AG04450 (cell line): ENCODE measurements at places on chromosomes 16 and 17.
A peak's percentile ranks its signal among the peaks of the same experiment; 100 is the strongest.

GRCh38 chr16:79672524-79672923 is 72.0 kb upstream of the MAF start:
- DNase-seq: no peak

GRCh38 chr17:42522798-42523278 is 13.2 kb upstream of the NAGLU start:
- DNase-seq: no peak

- no peak for DNase-seq
These were observed 38.1 kb downstream of the ZDHHC7 start for GRCh38 chr16:84973236-84973635.

- no peak for DNase-seq
These were observed 2.5 kb downstream of the ITGAD start for GRCh38 chr16:31395647-31396046.

DNA sequence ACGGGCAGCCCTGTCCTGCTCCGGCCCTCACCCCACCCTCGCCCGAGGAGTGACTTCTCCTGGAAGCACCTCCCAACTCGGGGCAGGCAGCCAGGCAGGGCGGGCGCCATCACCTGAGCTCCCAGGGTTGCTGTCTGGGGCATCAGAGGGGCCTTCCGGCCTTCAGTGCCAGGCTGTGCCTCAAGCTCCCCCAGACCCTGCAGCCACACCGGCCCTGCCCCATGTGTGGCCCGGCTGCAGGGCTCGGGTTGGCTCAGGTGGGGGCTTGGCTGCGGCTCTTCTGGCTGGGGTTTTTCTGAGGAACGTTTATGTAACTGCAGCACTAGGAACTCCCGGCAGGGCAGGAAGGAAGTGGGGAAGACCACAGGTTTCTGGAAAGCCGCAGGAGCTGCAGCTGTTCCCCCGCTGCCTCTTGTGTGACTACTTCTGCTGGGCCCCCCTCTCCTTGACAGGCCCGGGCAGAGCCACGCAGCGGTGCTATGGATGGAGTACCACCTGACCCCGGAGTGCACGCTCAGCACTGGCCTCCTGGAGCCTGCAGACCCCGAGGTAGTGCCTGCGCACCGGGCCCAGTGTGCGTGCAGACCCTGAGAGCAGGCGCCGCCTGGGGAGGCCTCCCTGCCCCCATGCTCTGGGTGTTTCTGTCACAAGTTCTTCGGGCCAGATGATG is 45.6 kb downstream of the PRMT7 start:
- DNase-seq: no peak

GRCh38 chr17:48187872-48188608 is 80.5 kb downstream of the SNX11 start:
- DNase-seq: no peak

DNA sequence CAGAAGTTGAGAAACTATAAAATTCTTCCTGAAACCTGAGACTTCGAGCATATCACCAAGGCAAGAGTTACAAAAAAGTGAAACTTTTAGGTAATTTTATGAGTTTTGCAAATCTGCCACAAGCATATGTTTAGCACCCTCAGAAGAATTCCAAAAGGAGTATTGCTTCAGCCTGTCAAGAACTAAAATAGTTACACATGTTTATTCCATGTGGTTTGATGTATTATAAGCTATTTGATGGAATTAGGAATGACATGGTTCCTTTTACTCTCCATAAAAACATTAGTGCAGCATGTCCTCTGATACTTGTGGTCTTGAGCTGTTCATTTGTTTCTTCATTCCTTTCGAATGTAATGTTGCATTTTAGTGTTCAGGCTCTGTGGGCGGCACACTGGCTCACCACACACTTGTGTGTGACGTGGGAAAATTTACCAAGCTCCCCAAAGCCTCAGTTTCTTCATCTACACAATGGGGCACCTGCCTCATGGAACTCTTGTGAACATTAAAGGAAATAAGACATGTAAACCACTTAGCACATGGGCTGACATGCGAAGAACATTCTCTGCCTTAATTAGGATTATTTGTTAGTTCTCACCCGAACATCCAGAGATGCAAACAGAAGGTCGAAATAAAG is 204.2 kb upstream of the FOXF1 start:
- DNase-seq: peak; percentile 72

DNA sequence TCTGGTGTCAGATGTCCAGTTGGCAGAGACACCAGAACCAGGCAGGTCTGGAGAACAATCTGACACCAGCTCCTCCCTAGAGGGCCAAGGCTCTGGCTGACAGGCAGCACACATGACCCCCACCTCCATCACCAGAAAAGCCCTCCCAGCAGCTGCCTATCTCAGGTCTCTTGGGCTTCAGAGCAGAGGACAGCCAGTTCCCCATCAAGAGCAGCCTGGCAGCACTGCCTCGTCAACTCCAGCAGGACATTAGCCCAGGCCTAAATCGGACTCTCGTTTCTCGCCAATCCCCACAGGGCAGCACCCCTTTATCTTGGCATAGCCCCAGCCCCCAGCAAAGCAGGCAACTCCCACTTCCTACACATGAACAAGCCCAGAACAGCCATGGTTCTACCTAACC is 4.4 kb downstream of the JUP start:
- no peak for DNase-seq

DNA sequence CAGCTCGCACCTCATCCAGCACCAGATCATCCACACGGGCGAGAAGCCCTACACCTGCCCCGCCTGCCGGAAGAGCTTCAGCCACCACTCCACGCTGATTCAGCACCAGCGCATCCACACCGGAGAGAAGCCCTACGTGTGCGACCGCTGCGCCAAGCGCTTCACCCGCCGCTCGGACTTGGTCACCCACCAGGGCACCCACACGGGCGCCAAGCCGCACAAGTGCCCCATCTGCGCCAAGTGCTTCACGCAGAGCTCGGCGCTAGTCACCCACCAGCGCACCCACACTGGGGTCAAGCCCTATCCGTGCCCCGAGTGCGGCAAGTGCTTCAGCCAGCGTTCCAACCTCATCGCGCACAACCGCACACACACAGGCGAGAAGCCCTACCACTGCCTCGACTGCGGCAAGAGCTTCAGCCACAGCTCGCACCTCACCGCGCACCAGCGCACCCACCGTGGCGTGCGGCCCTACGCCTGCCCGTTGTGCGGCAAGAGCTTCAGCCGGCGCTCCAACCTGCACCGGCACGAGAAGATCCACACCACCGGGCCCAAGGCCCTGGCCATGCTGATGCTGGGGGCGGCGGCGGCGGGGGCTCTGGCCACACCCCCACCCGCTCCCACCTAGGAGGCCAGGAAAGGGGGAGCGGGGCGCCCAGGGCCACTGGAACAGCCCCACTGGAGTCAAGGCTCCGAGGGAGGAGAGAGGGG is 7.5 kb downstream of the ZNF205 start:
- DNase-seq: no peak

- DNase-seq: no peak
These were observed 7.3 kb downstream of the ABI3 start for GRCh38 chr17:49217651-49218413.
